Adipose tissue (tissue), 3 donors: ENCODE measurements at places on chromosomes 13 and 19. TPM values are rescaled to one million over a fixed set of nuclear protein-coding genes. Genes with fewer than 3 reads are reported as not detected.

Gene KIR3DL1
- polyA plus RNA-seq: not detected

Gene ZFP36
- polyA plus RNA-seq: 1,764 TPM

Gene LYPD3
- polyA plus RNA-seq: 1.0 TPM

Gene RAB3A
- polyA plus RNA-seq: 1.00 TPM

Gene OR4F17
- polyA plus RNA-seq: not detected

Gene FFAR2
- 0.24 TPM for polyA plus RNA-seq

Gene PDE4C
- 4.0 TPM for polyA plus RNA-seq

Gene CACNA1A
- polyA plus RNA-seq: 0.58 TPM

Gene ATP8B3
- polyA plus RNA-seq: 0.80 TPM

Gene FAM124A
- polyA plus RNA-seq: 6.9 TPM

Gene PSG3
- polyA plus RNA-seq: not detected

Gene CCDC70
- not detected for polyA plus RNA-seq

Gene ZNF177
- polyA plus RNA-seq: 0.97 TPM

Gene CGB2
- polyA plus RNA-seq: not detected
